ENCODE measurements at places on chromosomes 4 and X.

DNA sequence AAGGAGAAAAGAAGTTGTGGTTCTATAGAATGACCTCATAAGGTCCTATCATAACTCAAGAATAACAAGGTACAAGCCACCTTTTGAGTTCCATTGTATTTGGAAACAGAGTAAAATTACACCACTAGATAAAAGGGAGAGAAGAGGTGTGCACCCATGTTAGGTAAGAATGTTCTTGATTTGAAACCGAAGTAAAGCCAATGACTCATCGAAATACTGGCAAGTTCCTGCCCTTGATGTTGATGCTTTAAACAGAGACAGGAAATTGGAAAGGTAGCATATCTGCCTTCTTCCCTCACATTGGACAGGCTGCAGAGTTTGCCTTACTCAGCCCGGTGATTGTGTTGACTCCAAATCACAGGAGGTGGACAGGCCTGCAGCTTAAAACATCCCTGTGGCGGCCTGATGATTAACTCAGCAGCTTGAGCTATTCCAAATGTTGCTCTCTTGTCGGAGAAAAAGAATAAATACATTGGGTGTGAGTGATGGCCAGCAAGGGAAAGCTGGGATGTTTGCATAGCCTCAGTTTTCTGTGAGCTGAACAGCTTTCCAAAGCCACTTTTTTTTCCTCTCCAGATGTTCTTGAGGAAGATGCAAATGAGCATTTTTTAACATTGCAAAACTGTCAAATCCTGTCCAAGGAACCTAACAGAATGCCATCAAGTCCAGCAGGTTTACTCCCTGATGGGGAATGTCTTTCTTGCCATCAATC lies 321.1 kb downstream of the NKX6-1 start:
- DNase-seq = no peak

DNA sequence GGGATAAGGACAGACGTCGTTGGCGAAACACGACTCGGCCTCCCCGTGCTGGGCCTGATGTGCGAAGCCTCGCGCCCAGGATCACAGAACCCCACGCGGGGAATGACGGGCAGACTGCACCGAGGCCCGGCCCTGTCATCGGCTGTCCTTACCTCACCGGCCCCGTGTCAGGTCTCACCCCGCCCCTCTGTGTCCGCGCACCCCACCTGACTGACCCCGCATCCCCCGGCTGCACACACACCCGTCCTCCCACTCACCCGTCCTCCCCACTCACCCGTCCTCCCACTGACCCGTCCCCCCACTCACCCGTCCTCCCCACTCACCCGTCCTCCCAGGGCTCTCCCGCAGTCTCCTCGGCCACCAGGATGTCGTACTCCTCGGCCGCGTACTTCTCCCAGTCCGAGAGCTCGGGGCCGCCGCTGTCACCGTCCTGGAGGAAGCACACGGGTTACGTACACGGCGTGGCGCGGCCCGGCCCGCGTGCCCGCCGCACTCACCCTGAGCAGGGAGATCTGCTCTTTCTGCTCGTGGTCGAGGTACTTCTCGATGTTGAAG lies 19.8 kb upstream of the GTPBP6 start:
- no peak for DNase-seq

DNA sequence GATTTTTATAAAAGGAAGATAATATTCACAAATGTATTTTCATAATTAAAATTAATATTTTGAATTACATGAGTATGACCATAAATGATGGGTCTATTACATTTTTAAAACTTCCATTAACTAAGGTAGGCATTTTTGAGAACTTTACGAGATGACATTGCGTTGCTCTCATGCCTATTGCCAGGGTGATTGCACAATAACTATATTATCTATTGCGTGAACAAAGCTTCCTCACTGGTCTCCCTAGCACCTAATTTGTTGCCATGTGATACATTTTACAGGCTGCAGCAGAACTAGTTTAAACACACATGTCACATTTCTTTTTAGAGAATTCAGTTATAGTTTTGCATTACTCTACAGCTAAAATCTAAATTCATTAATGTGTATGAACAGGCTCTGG lies 289.7 kb upstream of the GRID2 start:
- no peak for DNase-seq

- no peak for DNase-seq
Observed at GRCh38 chrX:124194199-124194598, 138.3 kb upstream of the TEX13D start.

GRCh38 chrX:13254076-13254785 lies 65.6 kb downstream of the ATXN3L start:
- DNase-seq = peak; percentile 50

DNA sequence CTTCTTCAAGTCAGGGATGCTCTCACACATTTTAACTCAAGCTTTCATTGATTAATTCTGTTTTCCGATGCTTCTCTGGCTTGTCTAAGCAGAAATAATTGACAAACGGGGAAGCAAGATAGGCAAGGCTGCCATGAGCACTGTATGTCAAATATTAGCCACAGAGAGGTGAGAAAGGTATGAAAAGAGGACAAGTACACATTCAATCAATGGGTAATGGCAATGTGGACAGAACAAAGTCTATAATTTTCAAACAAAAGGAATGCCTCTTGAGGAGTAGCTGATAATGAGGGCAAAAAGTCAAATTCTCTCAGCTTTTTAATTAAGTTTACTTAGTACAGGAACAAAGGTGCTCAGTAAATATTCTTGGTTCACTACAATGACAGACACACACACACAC lies 19.6 kb downstream of the COX7B2 start:
- no peak for DNase-seq

GRCh38 chrX:43899878-43900815 lies 17.9 kb upstream of the MAOB start:
- no peak for DNase-seq

- DNase-seq = no peak
Observed at GRCh38 chr4:186169945-186170802, 21.2 kb upstream of the CYP4V2 start.

DNA sequence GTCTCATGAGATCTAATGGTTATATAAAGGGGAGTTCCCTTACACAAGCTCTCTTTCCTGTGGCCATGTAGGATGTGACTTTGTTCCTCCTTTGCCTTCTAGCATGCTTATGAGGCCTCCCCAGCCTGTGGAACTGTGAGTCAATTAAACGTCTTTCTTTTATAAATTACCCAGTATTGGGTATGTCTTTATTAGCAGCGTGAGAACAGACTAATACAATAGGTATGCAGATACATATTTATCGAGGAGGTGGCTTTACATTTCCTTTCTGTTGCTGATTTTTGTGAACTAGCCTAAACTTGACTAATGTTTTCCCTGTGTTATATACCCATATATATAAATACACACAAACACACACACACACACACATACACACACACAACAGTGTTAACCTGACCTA lies 80.2 kb downstream of the VCX2 start:
- no peak for DNase-seq
